ENCODE measurements at places on chromosomes 11 and 22. TPM values are rescaled to one million over a fixed set of nuclear protein-coding genes. Genes with fewer than 3 reads are reported as not detected.
A peak's percentile ranks its signal among the peaks of the same experiment; 100 is the strongest.

GRCh38 chr11:64869571-64870175, 8.7 kb downstream of the EHD1 start:
- H3K27me3 ChIP-seq: no peaks in the 10 kb centered on the region
- peaks cover 73% of the 10 kb centered on the region for H3K36me3 ChIP-seq
- DNase-seq: no peak
- peaks cover 99% of the 10 kb centered on the region for H3K4me1 ChIP-seq

MRPL40 gene
- total RNA-seq: 10.7 TPM

SCGB1A1 gene
- total RNA-seq: not detected

DNA sequence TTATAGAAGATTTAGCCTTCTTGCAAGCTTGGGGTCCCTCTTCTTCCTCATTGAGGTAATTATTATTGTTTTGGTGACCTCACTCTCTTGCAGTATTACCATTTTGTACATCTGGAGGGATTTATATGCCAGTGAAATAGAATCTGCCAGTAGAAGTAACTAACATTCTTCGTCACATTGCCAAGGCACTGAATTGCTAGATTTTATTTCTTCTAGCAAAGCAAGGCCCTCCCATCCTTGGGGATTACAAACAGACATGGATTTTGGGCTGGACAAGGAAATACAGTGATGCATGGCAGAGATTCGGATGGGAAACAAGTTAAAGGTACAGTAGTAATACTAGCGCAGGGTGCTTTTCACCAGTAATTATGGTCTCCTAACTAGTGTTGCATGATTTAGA, 7.8 kb downstream of the ADAMTS15 start:
- H3K4me3 ChIP-seq: no peak overlapping the region
- DNase-seq: no peak
- no peak overlapping the region for H3K27ac ChIP-seq
- H3K27me3 ChIP-seq: peaks cover 2% of the 10 kb centered on the region
- H3K36me3 ChIP-seq: no peaks in the 10 kb centered on the region

DNA sequence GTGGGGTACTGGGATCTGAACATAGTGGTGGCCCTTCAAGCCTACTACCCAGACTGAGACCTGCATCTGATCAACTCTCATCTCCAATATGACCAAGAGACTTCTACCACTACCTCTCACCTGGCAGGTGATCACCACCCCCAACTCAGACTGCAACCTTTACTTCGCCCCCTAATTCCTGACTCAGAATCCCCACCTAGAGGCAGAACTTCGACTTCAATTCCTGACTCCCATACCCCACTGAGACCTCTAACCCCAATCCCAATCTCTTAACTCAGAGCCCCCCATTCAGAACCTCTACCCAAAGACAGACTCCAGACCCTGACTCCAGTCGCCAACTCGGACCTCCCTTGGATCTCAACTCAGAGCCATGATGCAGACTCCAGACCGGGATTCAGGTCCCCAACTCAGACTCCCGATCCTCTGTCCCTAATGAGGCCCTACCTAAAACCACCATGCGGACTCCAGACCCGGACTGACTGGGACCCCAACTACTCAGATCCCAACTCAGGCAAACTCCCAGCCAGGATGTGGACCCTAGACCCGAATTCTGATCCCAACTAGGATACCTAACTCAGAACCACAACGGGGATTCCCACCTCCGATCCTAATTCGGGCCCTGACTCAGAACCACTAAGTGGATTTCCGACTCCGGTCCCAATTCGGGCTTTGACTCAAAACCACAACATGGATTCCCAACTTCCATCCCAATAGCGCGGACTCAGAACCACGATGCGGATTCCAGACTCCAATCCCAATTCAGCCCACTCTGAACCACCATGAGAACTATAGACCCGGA, 1.2 kb downstream of the KCNQ1OT1 start:
- DNase-seq: no peak
- no peaks in the 10 kb centered on the region for H3K27me3 ChIP-seq
- H3K27ac ChIP-seq: no peak overlapping the region
- peaks cover 2% of the 10 kb centered on the region for H3K36me3 ChIP-seq
- peak overlapping the region; percentile 66 for H3K4me3 ChIP-seq
- peaks cover 18% of the 10 kb centered on the region for H3K4me1 ChIP-seq

All from CD4-positive, alpha-beta T cell (primary cell).